ENCODE measurements at places on chromosomes 4 and X. TPM values are rescaled to one million over a fixed set of nuclear protein-coding genes. Genes with fewer than 3 reads are reported as not detected.

Gene ESX1
- total RNA-seq = 0.10 TPM

Gene IL21
- not detected for total RNA-seq

Gene DUSP9
- total RNA-seq = 0.55 TPM

Gene SH2D1A
- total RNA-seq = 0.33 TPM

Gene PLP1
- 2,816 TPM for total RNA-seq

Gene CT55
- 0.10 TPM for total RNA-seq

Gene FSTL5
- total RNA-seq = 83.4 TPM

Gene P2RY8
- total RNA-seq = 1.5 TPM

Gene TLR10
- 5.4 TPM for total RNA-seq

Gene F9
- not detected for total RNA-seq

Gene ADD1
- 291 TPM for total RNA-seq

Gene NMU
- 5.7 TPM for total RNA-seq

Gene MAGEA3
- not detected for total RNA-seq

Gene FGD1
- 9.9 TPM for total RNA-seq

Gene HSD17B13
- 1.5 TPM for total RNA-seq

Gene PORCN
- 12.6 TPM for total RNA-seq

Gene CXorf49
- not detected for total RNA-seq

Gene ERVMER34-1
- 0.99 TPM for total RNA-seq

Gene SLIT2
- 84.7 TPM for total RNA-seq

Gene ARMCX1
- total RNA-seq = 60.0 TPM

Gene PDLIM5
- total RNA-seq = 102 TPM

Gene BGN
- 68.0 TPM for total RNA-seq

Gene USP17L12
- not detected for total RNA-seq

Gene PPEF2
- total RNA-seq = 0.06 TPM

Gene ADGRL3
- 220 TPM for total RNA-seq

Gene CEP44
- total RNA-seq = 20.3 TPM

Gene HCCS
- total RNA-seq = 14.3 TPM

Gene GPRIN3
- 6.3 TPM for total RNA-seq

Gene SATL1
- 1.1 TPM for total RNA-seq

Gene DOCK11
- total RNA-seq = 35.9 TPM

Gene CDK16
- total RNA-seq = 82.4 TPM

Gene GNRHR
- 0.10 TPM for total RNA-seq

Gene FHIP1A
- 5.3 TPM for total RNA-seq

Gene CCKAR
- 1.3 TPM for total RNA-seq

Gene KDR
- total RNA-seq = 217 TPM

Gene VEGFD
- 0.40 TPM for total RNA-seq
